Natural killer cell (primary cell): ENCODE measurements at places on chromosomes 3 and 15.

DNA sequence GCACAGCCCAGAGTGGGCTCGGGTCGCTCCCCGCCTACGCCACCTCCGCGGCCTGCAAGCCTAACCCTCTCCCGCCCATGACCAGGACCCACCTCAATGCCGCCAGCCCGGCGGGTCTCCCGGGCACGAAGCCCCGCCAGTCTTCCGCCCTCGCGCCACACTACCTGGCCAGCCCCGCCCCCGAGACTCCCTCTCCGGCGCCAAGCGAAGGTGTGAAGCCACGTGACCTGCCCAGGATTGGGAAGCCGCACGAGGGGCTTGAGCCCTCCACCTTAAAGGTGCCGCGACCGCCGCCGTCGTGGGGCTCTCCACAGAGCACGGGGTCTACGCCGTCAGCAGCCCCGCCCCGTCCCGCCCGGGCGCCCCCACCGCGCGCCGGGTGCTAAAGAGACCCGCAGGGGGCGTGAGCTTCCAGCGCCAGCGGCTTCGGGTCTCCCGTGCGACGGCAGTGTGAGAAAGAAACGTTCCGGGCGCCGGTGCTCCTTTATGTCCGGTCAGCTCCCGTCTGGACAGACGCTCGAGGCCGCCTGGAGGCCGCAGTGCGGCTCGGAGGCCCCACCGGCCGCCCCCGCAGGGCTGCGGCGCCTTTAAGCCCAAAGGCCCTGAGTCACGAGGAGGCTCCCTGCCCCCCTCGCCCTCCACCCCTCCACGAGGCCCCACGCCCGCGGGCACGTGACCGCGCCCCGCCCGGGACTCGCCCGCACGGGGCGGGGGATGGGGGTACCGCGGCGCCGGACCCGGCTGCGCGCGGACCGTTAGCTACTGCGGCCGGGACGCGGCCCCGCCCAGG, at the start of gene CPEB1:
Gene CPEB1 (minus strand): TSS at position 319 of the 790 bp plus-strand sequence. CDS start 18,904 bp downstream, outside the sequence.
- peaks cover 17% of the 10 kb centered on the region for H3K4me1 ChIP-seq
- H3K36me3 ChIP-seq, result no peaks in the 10 kb centered on the region
- peaks cover 24% of the 10 kb centered on the region for H3K27me3 ChIP-seq
- peak; percentile 49 for DNase-seq
- H3K27ac ChIP-seq, result no peak within 1 kb of the TSS
- no peak within 1 kb of the TSS for H3K4me3 ChIP-seq

- H3K36me3 ChIP-seq, result no peaks in the 10 kb centered on the region
- H3K4me3 ChIP-seq, result peak overlapping the region; percentile 39
- H3K4me1 ChIP-seq, result peaks cover 74% of the 10 kb centered on the region
- DNase-seq, result no peak
- peak overlapping the region; percentile 43 for H3K27ac ChIP-seq
- H3K27me3 ChIP-seq, result no peaks in the 10 kb centered on the region
Observed at GRCh38 chr3:45595364-45596195, 1.0 kb downstream of the LIMD1 start.

GRCh38 chr3:48404440-48405342, 25.2 kb downstream of the PLXNB1 start:
- H3K27ac ChIP-seq, result no peak overlapping the region
- H3K4me3 ChIP-seq, result no peak overlapping the region
- no peaks in the 10 kb centered on the region for H3K27me3 ChIP-seq
- no peak for DNase-seq

GRCh38 chr15:64149424-64149823, 2.1 kb upstream of the SNX22 start:
- peaks cover 35% of the 10 kb centered on the region for H3K4me1 ChIP-seq
- H3K36me3 ChIP-seq, result peaks cover 11% of the 10 kb centered on the region
- no peak overlapping the region for H3K27ac ChIP-seq
- no peak overlapping the region for H3K4me3 ChIP-seq
- peaks cover 12% of the 10 kb centered on the region for H3K27me3 ChIP-seq

DNA sequence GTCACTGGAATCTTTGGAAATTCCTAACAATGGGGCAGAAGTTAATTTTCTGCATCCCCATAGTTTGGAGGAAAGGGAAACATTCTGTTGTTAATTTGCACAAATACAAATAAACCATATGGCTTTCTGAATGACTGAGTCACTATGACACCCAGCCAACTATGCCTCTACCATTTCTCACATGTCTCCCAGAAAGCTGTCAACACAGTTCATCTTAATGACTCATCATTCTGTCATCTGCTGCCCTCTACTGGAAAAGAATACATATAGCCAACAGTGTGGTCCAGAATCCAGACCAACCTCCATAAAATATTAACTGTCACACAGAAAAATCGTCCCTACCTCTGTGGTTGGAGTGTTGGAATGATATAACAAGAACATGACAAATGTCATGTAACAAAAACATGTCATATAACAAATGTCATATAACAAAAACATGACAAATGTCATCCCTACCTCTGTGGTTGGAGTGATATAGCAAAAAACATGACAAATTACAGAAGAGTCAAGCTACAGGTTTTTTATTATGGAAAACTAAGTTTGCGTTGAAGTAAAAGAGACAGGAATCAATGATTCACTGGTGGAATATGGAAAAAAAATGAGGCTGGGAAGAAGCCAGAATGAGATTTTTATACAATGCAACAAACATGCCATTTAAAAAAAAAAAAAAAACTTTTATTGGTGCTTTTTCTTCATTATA, 47.7 kb upstream of the GYG1 start:
- H3K27ac ChIP-seq, result no peak overlapping the region
- no peaks in the 10 kb centered on the region for H3K4me1 ChIP-seq
- peak; percentile 64 for DNase-seq
- H3K36me3 ChIP-seq, result no peaks in the 10 kb centered on the region

DNA sequence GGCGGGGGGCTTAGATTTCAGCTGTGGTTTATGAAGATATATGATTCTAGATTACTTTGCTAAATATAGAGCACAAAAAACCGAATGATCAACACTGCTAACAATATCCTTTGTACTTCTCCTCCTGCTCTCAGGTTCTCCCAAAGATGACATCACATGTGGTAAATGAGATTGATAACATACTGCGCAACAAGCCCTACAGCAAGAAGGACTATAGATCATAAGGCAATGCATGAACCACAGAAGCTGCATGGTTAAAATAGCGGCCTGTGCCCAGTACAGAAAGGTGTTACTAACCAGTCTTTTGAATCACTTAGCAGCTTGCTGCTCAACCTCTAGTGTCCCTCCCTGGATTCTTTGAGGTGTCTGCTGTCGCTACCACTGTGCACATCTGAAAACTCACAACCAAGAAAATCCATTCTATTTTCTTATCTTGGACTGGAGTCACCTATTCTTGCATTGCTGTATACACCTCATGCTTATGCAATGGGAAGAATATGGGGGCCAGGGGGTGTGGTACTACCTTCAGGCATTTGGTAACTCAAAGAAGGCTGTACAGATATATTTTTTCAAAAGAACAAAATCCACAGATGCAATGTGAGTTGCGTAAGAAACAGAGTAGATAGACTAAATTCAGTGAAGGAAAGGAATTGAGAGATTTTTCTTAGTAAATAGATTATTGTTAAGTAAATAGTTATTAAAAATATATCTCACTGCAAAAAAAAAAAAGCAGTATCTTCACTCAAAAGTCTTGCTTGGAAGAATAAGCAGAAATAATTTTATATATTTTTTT, 18.2 kb downstream of the SSR3 start:
- no peak for DNase-seq
- H3K27me3 ChIP-seq, result no peaks in the 10 kb centered on the region
- no peaks in the 10 kb centered on the region for H3K4me1 ChIP-seq

DNA sequence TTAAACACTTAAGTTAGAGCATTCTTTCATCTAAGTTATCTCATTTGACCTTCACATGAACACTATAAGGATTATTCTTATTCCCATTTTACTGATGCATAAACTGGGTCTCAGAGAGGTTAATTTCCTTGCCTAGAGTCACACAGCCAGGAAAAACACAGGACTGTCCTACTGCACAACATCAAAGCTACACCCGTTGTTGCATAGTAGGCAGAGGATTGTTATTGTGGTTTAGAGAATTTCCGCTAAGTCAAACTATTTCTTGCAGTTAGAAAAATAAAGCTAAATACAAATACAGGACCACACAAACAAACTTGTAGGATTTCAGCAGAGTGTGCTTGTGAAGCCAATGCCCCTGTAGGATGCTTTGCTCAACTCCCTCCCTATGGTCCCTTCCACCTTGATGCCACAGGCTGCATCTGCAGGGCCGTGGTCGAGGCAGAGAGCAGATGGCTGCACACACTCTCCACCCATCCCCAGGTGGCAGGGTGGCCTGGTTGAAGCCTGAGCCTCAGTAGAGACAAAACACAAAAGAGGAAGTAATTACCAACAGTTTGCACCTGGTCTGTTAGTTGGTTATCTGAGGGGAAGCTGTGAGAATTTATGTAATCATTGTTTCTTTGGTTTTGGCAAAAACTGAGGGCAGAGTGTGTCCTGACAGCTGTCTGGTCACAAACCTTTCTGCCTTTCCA, 41.1 kb upstream of the SKOR1 start:
- peaks cover 28% of the 10 kb centered on the region for H3K4me1 ChIP-seq
- peak overlapping the region; percentile 7 for H3K27ac ChIP-seq
- no peaks in the 10 kb centered on the region for H3K27me3 ChIP-seq
- no peak for DNase-seq
- H3K4me3 ChIP-seq, result no peak overlapping the region
- H3K36me3 ChIP-seq, result no peaks in the 10 kb centered on the region

DNA sequence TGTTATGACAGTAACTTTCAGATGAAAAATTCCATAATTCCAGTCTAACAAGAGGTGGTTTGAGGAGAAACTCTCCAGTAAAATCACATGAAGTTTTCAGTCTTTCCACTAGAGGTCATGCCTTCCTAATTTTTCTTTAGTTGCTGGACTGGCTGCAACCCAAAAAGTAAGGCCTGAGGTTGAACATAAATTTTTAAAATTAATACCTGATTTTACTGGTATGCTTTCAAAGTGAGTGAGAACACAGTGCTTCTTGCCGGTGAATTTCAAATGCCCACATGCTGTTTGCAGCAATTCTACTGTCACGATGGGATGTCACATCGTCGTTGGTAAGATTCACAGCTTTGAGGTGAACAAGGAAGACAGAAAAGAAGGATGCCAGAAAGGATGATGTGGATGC, 89.0 kb upstream of the FGF12 start:
- H3K27ac ChIP-seq, result no peak overlapping the region
- H3K4me3 ChIP-seq, result no peak overlapping the region
- H3K27me3 ChIP-seq, result no peaks in the 10 kb centered on the region

GRCh38 chr15:77409259-77410156, 10.4 kb downstream of the PEAK1 start:
- H3K27me3 ChIP-seq, result no peaks in the 10 kb centered on the region
- peaks cover 8% of the 10 kb centered on the region for H3K4me1 ChIP-seq

GRCh38 chr3:179308001-179308400, 14.8 kb upstream of the ZNF639 start:
- H3K27me3 ChIP-seq, result no peaks in the 10 kb centered on the region
- no peaks in the 10 kb centered on the region for H3K4me1 ChIP-seq
- H3K36me3 ChIP-seq, result no peaks in the 10 kb centered on the region
- DNase-seq, result no peak
- H3K27ac ChIP-seq, result no peak overlapping the region

- no peak for DNase-seq
- H3K36me3 ChIP-seq, result no peaks in the 10 kb centered on the region
- no peaks in the 10 kb centered on the region for H3K4me1 ChIP-seq
Observed at GRCh38 chr3:126539558-126540250, 15.7 kb downstream of the CHST13 start.

- H3K4me1 ChIP-seq, result no peaks in the 10 kb centered on the region
- no peak overlapping the region for H3K27ac ChIP-seq
- DNase-seq, result no peak
- no peak overlapping the region for H3K4me3 ChIP-seq
Observed at GRCh38 chr3:32713181-32713580, 28.2 kb downstream of the CNOT10 start.

DNA sequence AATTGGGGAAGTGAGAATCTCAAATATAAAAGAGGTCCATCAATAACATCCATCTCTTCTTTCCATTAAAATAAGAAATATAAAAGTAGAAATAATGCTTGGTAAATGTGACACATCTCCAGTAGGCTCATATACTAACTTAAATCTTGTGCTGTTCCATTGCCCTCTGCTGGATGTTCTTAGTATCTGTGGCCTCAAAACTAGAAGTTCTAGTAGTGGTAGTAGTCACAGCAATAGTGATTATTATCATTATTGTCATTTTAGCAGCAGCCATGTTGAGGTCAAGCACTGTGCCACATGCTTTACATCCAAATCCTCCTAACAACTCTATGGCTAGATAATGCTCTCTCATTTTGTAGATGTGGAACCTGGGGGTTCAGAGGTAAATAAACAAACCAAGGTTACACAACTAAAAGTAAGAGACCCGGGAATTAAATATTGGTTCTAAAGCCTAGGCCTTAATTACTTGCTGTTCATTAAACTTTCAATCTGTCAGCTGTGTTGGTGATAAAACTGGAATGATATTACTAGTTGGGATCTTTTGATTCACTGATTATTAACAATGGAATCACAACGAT, 20.2 kb upstream of the BTLA start:
- DNase-seq, result no peak
- H3K27ac ChIP-seq, result no peak overlapping the region
- no peak overlapping the region for H3K4me3 ChIP-seq

DNA sequence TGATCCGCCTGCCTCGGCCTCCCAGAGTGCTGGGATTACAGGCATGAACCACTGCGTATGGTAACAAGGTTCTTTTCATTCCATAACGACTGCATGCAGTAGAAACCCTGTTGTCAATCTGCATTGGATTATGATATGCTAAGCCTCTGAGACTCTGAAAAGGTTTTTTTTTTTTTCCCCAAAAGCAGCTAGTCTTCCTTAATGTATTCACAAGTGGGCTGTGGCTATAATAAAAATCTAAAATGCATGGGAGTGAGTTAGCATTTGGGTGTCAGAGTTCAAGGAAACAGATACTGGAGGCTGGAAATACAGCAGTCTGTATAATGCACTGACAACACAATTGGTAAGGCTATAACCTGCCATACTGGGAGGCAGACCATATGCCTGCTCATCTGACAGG, 218.1 kb downstream of the NSUN3 start:
- no peaks in the 10 kb centered on the region for H3K27me3 ChIP-seq
- H3K4me1 ChIP-seq, result no peaks in the 10 kb centered on the region
- DNase-seq, result no peak
- H3K36me3 ChIP-seq, result no peaks in the 10 kb centered on the region

GRCh38 chr15:55518641-55519040, 10.6 kb upstream of the DNAAF4 start:
- H3K27me3 ChIP-seq, result no peaks in the 10 kb centered on the region
- H3K27ac ChIP-seq, result no peak overlapping the region
- no peaks in the 10 kb centered on the region for H3K4me1 ChIP-seq
- H3K4me3 ChIP-seq, result no peak overlapping the region
- DNase-seq, result no peak
- H3K36me3 ChIP-seq, result no peaks in the 10 kb centered on the region
